ENCODE measurements at places on chromosomes 13 and 19.

- DNase-seq, result no peak
Observed at GRCh38 chr13:32938314-32938713, 77.9 kb upstream of the KL start.

DNA sequence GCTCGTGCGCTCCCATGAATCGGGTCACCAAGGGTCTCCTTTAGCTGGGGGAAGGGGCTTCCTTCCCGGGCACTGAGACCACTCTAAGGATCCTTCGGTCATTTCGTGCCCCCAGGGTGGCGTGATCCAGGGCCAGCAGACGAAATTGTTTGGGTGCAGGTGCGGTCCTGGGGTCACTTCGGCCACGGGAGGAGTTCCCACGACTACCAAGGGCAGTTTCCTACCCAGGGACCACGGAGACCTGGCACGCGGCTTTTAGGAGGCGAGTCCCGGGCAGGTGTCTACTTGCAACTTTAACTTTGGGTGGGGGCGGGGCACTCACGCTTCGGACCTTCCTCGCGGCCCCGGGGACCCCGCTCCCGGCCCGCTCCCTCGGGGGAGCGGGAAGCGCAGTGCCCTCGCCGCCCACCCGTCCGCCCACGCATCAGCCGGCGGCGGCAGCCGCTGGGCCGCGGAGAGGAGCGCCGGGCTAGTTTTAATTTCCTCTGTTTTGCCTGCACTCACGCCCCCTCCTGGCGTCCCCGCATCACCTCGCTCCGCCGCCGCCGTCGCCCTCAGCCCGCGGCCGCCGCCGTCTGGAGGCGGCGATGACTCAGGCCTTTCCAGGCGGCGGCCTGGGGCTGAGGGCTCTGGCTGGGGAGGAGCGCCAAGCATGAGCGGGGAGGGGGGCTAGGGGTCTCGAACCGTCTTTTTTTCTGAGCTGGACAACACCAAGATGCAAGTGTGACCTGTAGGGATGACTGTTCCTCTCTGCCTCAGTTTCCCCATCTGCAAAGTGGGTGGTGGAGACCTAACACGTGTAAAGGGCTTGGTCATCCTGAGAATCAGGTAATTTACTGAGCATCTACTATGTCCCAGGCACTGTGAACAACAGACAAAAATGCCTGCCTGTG is 21.8 kb downstream of the OLFM2 start:
- peak; percentile 90 for DNase-seq

- DNase-seq, result peak; percentile 20
Observed at GRCh38 chr19:460877-461720, at the start of gene SHC2. Gene SHC2, minus strand, starts transcription at chr19:461033. Its CDS starts 37 bp downstream, at chr19:460996.

DNA sequence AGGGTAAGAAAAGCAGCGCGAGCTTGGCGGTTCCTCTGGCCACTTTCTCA is at the start of gene DMRTC2:
DMRTC2 (plus strand) TSS at position 42 of the 50 bp plus-strand sequence. CDS start 2,387 bp downstream, outside the sequence.
- no peak for DNase-seq

- DNase-seq, result no peak
Observed at GRCh38 chr13:30705680-30706079, 29.7 kb upstream of the ALOX5AP start.

DNA sequence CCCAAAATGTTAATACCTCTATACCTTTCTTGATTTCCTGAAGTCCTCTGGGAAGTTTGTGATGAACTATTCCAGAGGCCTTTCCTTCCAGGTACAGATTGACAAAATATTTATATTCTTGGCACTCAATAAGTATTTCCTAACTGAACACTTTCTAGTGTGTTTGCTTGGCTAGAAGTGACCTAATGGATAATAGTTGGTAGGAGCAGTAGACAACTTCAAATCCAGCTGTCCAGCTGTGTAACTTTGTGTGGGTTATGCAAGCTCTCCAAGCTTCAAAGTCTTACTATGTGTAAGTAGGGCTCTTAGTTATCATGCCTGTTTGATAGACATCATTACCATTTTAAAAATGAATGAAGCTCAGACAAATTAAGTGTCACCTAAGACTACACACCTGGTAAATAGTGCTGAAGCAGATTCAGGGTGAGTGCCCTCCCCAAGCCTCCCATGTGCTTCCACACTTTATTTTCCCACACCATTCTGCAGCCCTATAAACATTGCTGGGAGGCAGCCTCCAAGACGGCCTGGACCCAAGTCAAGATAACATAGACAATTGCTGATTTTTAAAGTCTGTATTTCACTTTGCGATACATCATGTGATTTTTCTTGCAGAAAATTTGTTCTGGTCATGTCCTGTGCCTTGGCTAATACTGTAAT is 196.6 kb downstream of the NALCN start:
- no peak for DNase-seq

DNA sequence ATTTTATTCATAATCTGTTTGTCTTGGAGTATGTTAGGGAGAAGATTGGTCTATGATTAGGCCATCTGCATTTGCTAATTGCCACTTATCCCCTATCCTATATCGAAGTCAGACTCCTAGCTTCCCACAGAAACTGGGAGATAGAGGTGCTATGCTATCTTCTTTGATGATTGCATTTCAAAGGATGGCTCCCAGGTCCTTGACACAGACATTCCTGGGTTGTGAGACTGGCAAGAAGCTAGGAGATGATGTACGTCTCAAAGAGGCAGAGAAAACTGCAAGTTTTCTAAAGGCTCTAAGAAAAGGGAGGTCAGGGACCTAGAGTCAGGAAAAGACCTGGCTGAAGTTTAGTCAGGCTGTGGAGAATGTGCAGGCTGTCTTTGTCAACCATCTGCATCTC is 1251.9 kb downstream of the PCDH17 start:
- no peak for DNase-seq

GRCh38 chr19:42105368-42105767 is 26.9 kb downstream of the POU2F2 start:
- no peak for DNase-seq

- no peak for DNase-seq
Observed at GRCh38 chr19:6935618-6936017, 48.2 kb downstream of the ADGRE1 start.

- DNase-seq, result no peak
Observed at GRCh38 chr13:107209824-107210722, 642.1 kb upstream of the ARGLU1 start.

DNA sequence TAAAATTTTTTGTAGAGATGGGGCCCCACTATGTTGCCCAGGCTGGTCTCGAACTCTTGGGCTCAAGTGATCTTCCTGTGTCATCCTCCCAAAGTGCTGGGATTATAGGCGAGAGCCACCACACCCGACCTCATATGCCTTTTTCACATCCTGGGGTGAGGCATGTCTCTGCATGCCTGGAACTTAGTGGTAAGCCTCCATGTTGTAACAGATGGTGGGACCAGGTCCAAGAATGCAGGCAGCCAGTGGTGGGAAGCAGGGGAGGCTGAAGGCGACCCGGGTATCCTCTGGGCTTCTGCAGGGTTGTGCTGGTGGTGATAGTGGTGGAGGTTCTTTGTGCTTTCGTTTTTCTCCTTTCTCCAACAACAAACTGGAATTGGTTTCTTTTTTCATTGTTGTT is 30.1 kb upstream of the CCDC124 start:
- DNase-seq, result no peak

DNA sequence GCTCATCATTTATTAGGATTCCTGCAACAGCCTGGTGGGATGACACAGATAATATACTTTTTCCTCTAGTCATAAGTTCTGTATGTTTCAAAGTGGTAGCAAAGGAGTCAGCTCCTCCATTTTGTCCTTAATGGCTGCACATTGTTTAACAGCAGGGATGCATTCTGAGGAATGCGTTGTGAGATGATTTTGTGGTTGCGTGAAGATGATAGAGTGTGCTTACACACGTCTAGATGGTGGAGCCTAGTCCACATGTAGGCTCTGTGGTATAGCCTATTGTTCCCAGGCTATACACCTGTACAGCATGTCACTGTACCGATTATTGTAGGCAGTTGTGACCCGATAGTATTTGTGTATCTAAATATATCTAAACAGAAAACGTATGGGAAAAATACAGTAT is 4.6 kb downstream of the SMARCA4 start:
- no peak for DNase-seq

DNA sequence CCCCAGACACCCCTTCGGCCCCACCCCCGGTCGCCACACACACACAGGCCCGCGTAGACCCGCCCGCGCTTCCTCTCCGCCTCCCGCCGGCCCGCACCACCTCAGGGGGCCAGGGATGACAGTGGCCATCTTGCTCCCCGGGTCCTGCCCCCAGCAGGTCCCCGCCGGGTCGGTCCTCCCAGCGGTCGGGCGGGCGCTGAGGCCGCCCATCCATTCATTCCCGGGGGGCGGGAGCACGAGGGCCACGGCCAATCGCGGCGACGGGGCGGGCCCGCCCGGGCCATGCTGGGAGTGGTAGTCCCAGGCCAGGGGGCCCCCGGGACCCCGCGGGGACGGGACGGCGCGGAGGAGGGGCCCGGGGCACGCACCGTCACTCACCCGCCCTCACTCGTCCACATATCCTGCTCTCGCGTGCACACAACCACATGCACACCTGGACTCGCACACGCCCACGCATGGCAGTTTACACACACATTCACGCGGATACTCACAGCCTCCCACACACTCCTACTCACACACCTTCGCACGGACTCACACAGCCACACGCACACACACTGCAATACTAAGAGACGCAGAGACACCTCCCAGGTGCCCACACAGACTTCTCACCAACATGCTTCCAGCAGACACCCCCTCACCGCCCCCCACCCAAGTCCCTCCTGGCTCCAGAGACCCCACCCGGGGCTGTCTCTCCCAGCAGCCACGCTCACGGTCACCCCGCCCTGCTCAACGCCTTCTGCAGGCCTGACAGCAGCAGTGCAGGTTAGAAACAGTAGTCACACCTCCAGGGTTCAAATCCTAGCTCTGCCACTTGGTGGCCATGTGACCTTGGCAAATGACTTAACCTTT is at the start of gene DPF1:
DPF1 (minus strand) TSS at position 209 of the 849 bp plus-strand sequence; CDS start at position 129, 80 bp downstream.
- DNase-seq, result peak; percentile 79

GRCh38 chr19:44685877-44686276 is 13.1 kb upstream of the CEACAM16 start:
- DNase-seq, result no peak

GRCh38 chr13:72963762-72964161 is 95.0 kb upstream of the KLF5 start:
- no peak for DNase-seq

DNA sequence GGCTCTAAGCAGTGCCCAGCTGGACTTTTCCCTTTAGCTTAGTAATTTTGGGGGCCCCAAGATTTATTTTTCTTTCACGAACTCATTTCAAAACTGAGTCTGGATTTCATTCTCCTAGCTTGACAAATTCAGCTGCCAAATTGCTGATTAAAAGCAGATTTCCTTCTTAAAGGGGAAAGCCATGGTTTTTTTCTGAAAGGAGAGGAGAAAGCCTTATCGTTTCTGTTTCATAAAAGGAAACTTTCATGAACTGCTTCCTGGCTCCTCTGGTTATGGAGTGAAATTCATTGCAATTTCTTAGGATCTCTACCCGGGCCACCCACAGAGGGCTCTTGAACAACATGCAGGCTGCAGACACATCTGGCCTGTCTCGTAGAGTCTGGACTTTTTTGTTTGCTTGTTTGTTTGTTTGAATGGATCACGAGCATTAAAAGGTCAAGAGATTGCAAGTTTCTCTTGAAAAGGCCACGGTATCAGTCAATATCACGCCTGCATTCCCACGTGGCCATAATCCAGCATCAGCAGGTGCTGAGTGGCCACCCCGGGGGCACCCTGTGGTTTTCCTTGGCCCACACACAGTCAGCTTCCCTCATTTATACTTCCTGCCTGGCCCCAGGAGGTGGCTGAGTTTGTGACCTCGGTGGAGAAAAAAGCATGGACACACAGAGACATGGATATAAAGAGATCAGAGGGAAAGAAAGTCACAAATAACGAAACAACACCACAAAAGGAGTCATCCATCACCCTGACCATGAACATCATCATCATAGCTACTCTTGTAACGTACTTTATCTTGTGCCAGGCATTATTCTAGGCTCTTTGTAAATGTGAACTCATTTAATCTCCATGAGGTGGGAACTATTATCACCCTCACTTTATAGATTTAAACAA is 10.5 kb upstream of the KLK4 start:
- no peak for DNase-seq

DNA sequence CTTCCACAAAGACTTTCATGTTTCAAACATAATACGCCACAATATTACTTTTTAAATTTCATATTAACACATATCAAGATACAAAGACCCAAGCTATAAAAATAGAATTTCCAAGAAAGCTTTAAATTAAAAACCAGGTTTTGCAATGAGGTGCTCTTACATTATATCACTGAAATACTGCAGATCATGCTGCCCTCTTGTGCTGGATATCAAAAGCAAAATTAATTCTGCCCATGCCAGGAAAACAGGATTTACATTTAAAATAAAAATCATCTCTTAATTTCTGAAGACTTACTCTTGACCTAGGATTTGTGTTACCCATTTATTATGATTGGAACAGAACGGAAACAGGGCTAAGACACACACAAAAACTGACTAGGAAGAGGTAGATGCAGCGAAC is 145.0 kb downstream of the ABCC4 start:
- DNase-seq, result no peak

Data from HAP-1 (cell line).